ENCODE measurements at places on chromosomes 7 and 10. TPM values are rescaled to one million over a fixed set of nuclear protein-coding genes. Genes with fewer than 3 reads are reported as not detected.

- DNase-seq, result no peak
Observed at GRCh38 chr7:116224492-116225098, 14.3 kb downstream of the TES start.

DNA sequence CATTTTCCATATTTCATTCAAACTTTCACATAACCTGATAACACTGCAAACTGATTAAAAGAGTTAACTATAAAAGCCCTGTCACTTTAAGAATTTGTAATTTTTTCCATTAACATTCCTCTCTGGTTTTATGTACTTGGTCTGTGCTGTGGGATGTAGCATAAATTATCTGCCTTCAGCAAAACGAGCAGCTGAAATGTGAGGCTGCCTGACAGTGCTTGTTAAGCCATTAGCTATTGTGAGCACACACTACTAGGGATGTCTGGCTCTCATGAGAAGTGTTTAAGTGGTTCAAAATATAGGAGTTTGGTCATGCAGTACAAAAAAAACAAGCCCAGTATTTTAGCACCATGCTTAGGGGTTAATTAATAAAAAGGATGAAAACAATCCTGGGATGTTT, 63.0 kb downstream of the HOXA1 start:
- DNase-seq, result no peak

Gene CALML3
- total RNA-seq, result not detected

- DNase-seq, result no peak
Observed at GRCh38 chr10:3813986-3814837, 29.2 kb upstream of the KLF6 start.

Measured in cardiac septum (tissue), 1 donor.